PC-9 (cell line): ENCODE measurements at places on chromosomes 4 and X. TPM values are rescaled to one million over a fixed set of nuclear protein-coding genes. Genes with fewer than 3 reads are reported as not detected.
A peak's percentile ranks its signal among the peaks of the same experiment; 100 is the strongest.

The MAGEA4 gene
- total RNA-seq, result not detected in 2 replicates

GRCh38 chr4:70239884-70240591 lies 2.4 kb upstream of the CSN3 start:
- H3K27me3 ChIP-seq, result no peaks in the 10 kb centered on the region
- no peaks in the 10 kb centered on the region for H3K36me3 ChIP-seq
- no peak for DNase-seq
- no peaks in the 10 kb centered on the region for H3K4me1 ChIP-seq
- no peak overlapping the region for H3K27ac ChIP-seq
- H3K4me3 ChIP-seq, result no peak overlapping the region

The DCAF8L2 gene
- 5.6 and 7.7 TPM in 2 replicates for total RNA-seq

GRCh38 chr4:26052663-26053541 lies 138.9 kb downstream of the SMIM20 start:
- H3K36me3 ChIP-seq, result no peaks in the 10 kb centered on the region
- DNase-seq, result no peak
- H3K4me3 ChIP-seq, result no peak overlapping the region
- no peaks in the 10 kb centered on the region for H3K27me3 ChIP-seq
- no peaks in the 10 kb centered on the region for H3K4me1 ChIP-seq

The APLN gene
- total RNA-seq, result 0.13 TPM in 2 replicates

DNA sequence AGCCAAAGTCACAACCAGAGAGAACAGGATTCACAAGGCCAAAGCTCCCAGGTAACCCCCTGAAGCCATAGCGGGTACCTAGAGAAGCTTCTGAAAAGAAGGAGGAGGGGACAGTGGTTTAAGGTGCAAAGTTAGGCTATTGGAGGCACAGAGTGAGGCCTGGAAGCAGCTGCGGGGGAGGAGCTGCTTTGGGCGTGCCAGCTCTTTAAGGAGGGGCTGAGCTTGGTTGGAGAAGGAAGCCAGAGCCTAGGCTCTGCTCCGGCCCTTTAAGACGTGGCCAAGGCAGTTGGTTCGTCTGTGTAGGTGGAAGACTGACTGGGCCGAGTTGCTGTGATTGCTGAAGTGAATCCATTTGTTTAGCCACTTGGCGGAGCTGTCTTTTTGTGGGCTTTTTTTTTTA lies 1.5 kb downstream of the KLF8 start:
- peak; percentile 82 for DNase-seq
- no peaks in the 10 kb centered on the region for H3K36me3 ChIP-seq
- peak overlapping the region; percentile 83 for H3K4me3 ChIP-seq
- H3K27ac ChIP-seq, result peak overlapping the region; percentile 43
- H3K27me3 ChIP-seq, result no peaks in the 10 kb centered on the region
- H3K4me1 ChIP-seq, result peaks cover 25% of the 10 kb centered on the region

DNA sequence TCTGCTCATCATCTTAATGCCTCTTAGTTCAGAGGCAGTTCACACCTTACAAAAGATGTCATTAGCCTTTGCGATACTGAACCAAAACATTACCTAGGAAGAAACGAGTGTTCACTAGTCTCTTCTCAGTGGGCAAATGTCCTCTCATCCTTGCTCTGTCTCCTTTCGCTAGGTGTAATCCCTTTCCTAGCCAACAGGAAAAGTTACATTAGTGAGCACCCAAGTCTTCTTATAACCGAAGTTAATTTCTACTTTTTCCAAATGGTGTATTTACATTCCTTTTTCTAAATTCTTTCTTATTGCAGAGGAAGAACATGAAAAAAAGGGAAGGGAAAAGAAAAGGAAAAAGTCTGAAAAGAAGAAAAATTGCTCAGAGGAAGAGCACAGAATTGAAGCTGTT lies 46.9 kb downstream of the SMIM31 start:
- no peak overlapping the region for H3K27ac ChIP-seq
- no peaks in the 10 kb centered on the region for H3K4me1 ChIP-seq
- H3K4me3 ChIP-seq, result no peak overlapping the region
- H3K36me3 ChIP-seq, result no peaks in the 10 kb centered on the region
- no peaks in the 10 kb centered on the region for H3K27me3 ChIP-seq

GRCh38 chr4:154490234-154490582 lies 1.4 kb downstream of the DCHS2 start:
- H3K4me1 ChIP-seq, result no peaks in the 10 kb centered on the region
- H3K36me3 ChIP-seq, result no peaks in the 10 kb centered on the region
- no peak for DNase-seq
- no peak overlapping the region for H3K4me3 ChIP-seq
- H3K27ac ChIP-seq, result no peak overlapping the region

- H3K27ac ChIP-seq, result no peak overlapping the region
- DNase-seq, result peak; percentile 53
Measured at GRCh38 chr4:25551605-25552004, 104.0 kb upstream of the SLC34A2 start.

GRCh38 chrX:109943092-109943739 lies 59.7 kb upstream of the TMEM164 start:
- no peaks in the 10 kb centered on the region for H3K27me3 ChIP-seq
- H3K27ac ChIP-seq, result no peak overlapping the region
- H3K36me3 ChIP-seq, result no peaks in the 10 kb centered on the region
- no peak for DNase-seq
- H3K4me1 ChIP-seq, result no peaks in the 10 kb centered on the region
- no peak overlapping the region for H3K4me3 ChIP-seq

DNA sequence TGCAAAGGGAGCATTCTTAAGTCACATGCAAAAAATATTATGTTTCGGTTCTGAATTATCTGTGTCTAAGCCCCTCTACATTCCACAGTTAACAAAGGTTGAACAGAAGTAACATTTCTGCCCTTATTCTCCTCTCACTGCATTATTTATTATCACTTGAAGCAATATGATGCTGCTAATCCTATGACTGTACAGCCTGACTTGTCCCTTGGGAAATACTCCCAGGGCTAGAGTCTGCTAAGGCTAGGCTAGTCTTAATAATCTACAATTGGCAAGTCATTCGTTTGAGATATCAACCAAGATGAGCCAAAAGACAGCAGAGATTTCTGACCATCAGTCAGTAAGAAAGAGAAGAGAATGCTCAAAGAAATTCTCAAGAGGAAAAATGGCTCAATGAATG lies 226.9 kb upstream of the HCCS start:
- H3K27ac ChIP-seq, result no peak overlapping the region
- H3K4me1 ChIP-seq, result no peaks in the 10 kb centered on the region
- H3K4me3 ChIP-seq, result no peak overlapping the region
- DNase-seq, result no peak
- no peaks in the 10 kb centered on the region for H3K36me3 ChIP-seq
- H3K27me3 ChIP-seq, result no peaks in the 10 kb centered on the region

The IL9R gene
- total RNA-seq, result 2.4 and 6.7 TPM in 2 replicates

DNA sequence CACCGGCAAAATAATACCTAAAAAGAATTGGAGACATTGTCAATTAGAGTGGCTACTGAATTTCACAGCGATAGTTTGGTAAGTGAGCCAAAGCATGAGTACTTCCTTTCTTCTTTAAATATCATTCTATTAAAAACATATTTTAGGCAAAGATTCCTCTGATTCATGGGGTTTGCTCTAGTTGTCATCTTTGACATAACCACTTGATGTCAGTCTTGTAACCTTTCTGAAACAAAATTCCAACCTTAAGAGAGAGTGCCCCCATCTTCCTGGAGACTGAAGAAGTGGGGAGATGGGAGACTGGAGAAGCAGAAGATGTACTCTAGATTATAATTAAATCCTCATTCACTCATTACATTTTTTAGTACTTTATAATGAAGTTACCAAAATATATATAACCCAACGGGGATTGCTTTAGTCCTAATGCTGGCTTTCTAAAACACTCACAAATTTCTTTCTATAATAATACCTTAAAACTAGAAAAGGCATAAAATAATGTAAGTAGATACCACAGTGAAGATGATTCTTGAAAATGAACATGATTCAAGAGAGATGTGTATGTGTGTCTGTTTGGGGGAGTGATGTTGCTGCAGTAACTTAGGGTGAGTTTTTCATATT lies 96.4 kb downstream of the EMCN start:
- H3K27me3 ChIP-seq, result no peaks in the 10 kb centered on the region
- H3K4me3 ChIP-seq, result no peak overlapping the region
- no peak overlapping the region for H3K27ac ChIP-seq
- DNase-seq, result no peak

The FGA gene
- total RNA-seq, result not detected in 2 replicates

- DNase-seq, result no peak
- peaks cover 29% of the 10 kb centered on the region for H3K4me1 ChIP-seq
- H3K4me3 ChIP-seq, result no peak overlapping the region
- H3K27me3 ChIP-seq, result no peaks in the 10 kb centered on the region
- no peaks in the 10 kb centered on the region for H3K36me3 ChIP-seq
- peak overlapping the region; percentile 93; the same call in 1 of the 2 replicates for H3K27ac ChIP-seq
Measured at GRCh38 chr4:110108422-110108821, 90.0 kb downstream of the ELOVL6 start.

DNA sequence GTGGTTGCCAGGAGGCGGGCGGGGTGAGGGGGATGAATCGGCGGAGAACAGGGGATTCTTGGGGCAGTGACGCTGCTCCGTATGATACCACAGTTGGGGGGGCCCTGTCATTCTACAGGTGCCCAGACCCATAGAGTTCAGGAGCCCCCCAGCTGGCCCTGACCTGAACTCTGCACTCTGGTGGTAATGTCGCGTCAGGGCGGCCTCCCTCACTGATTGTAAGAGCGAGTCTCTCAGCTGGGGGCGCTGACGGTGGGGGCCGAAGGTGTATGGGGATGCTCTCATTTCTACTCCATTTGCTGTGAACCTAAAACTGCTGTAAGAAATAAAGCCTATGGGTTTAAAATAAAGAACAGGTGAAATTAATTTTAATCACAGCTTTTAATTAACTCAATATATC lies 91.8 kb upstream of the PSAPL1 start:
- H3K4me1 ChIP-seq, result no peaks in the 10 kb centered on the region
- no peaks in the 10 kb centered on the region for H3K36me3 ChIP-seq
- no peak overlapping the region for H3K4me3 ChIP-seq
- H3K27ac ChIP-seq, result no peak overlapping the region

- no peak for DNase-seq
- no peaks in the 10 kb centered on the region for H3K36me3 ChIP-seq
- no peak overlapping the region for H3K27ac ChIP-seq
- peaks cover 4% of the 10 kb centered on the region for H3K27me3 ChIP-seq
- H3K4me3 ChIP-seq, result no peak overlapping the region
Measured at GRCh38 chr4:42632653-42633382, 24.1 kb downstream of the ATP8A1 start.

The CXCR3 gene
- total RNA-seq, result not detected in 2 replicates

- H3K4me3 ChIP-seq, result no peak overlapping the region
- no peak for DNase-seq
- no peaks in the 10 kb centered on the region for H3K27me3 ChIP-seq
- H3K27ac ChIP-seq, result no peak overlapping the region
- H3K36me3 ChIP-seq, result no peaks in the 10 kb centered on the region
Measured at GRCh38 chr4:158190718-158191117, 17.9 kb upstream of the GASK1B start.

DNA sequence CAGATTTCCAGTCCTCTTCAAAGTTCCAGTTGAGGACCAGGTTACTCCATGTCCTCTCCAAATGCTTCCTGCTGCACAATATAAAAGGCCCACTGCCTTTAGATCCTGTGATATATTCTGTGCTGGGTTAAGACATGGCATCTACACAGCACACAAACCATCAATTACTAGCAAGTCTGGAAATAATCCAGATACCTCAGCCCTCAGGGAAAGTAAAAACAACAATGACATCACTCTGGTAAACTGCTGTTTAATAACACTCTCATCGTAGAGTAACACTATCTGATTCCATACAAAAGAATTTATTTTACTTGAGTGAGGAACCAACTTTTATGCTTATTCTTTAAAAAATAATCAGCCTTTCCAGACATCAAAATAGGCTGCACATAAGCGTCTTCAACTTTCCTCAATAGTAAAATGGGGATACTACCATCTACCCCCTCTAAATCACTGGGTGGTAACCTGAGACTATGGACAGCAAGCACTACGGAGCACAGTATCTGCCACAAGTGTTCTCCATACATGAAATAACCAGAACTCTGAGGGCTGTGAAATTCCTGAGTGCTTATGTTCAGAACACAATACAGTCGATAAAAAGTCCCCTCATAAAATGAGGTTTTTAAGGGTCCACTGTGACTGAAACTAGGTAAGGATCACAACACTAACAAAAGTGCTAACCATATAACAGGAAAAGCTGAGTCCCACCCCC lies 53.4 kb downstream of the ABCG2 start:
- H3K27ac ChIP-seq, result no peak overlapping the region
- peak; percentile 57 for DNase-seq
- no peaks in the 10 kb centered on the region for H3K27me3 ChIP-seq
- peaks cover 25% of the 10 kb centered on the region for H3K4me1 ChIP-seq

The PDGFRA gene
- total RNA-seq, result not detected in 2 replicates

DNA sequence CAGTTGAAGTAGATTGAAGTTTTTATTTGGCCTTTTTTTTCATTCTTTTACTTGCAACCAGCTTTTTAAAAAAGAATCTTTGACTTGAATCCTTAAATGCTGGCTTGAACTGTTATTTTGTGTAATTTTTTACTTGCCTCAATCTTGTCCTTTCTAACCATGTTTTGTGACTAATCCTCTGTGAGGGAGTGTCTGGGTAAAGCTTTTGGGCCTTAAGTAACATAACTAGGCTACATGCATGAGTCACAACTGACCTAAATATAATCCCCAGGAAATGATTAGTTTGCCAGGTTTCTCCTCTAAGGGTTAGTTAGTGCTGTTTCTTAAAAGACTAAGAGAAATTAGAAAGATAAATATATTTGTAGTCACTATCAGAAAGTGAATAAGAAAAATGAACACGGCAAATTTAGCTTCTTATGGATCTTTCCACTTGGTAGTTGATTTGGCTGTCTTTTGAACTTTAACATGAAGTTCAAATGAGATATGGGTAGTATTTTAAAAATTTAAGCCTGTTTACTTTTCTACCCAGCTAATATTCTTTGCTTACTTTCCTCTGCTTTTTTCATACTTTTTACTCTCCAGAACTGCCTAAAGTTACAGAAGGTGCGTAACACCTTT lies 13.0 kb downstream of the EXOC1 start:
- H3K27ac ChIP-seq, result peak overlapping the region; percentile 76
- peaks cover 27% of the 10 kb centered on the region for H3K4me1 ChIP-seq
- H3K27me3 ChIP-seq, result no peaks in the 10 kb centered on the region
- DNase-seq, result no peak

DNA sequence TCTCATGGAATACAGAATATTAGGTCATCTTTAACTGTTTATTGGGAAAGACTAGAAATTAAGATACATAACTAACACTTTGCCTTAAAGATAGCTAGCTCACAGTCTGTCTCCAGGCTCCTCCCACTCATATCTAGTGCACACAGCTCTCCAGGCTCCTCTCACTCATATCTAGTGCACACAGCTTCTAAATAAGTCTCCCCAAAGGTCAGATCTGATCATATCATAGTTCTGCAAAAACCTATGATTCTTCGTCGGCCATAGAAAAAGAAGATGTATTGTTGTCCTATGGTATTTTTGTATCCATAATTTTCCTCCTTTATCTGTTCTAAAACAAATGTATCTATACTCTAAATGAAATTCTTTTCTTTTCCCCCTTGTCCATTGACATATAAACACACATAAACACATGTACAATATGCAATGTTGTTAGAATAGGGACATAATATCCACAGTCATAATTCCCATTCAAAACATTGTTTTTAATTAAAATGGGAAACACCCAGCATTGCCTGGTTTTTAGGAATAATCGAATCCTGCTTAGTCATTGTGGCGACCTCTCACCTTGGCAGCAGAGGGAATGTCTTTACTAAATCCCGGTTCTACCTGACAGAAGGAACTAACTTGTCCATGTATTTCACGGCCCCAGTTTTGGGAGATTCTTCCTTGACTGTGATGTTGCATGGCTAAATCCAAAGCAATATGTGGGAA lies 1282.0 kb downstream of the PCDH7 start:
- no peaks in the 10 kb centered on the region for H3K27me3 ChIP-seq
- no peaks in the 10 kb centered on the region for H3K36me3 ChIP-seq
- H3K4me1 ChIP-seq, result 0 out of 2 replicates have a peak, but pooled peaks cover 5% of the 10 kb centered on the region
- no peak overlapping the region for H3K27ac ChIP-seq
- no peak for DNase-seq

The CXCL9 gene
- total RNA-seq, result not detected in 2 replicates

The MAGIX gene
- 1.8 and 2.0 TPM in 2 replicates for total RNA-seq
